ENCODE measurements at places on chromosomes 5 and 9.
A peak's percentile ranks its signal among the peaks of the same experiment; 100 is the strongest.

DNA sequence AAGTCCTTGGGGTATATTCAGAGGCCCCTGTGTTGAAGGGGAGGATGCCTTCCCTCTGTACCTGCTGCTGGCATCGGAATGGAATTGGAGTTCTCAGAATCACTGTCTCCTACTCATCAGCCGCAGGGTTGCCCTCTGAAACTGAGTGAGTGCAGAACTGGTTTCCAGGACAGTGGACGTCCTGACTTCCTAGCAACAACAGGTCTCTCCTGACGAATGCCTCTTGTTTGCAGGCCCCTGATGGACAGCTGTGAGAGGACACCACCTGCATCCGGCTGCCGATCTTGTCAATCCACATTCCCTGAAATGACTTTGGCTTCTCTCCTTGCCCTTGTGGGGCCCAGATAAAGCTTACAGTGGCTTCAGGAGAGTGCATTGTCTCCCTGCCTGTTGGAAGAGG lies 274.5 kb downstream of the NSG2 start:
- no peak for DNase-seq

DNA sequence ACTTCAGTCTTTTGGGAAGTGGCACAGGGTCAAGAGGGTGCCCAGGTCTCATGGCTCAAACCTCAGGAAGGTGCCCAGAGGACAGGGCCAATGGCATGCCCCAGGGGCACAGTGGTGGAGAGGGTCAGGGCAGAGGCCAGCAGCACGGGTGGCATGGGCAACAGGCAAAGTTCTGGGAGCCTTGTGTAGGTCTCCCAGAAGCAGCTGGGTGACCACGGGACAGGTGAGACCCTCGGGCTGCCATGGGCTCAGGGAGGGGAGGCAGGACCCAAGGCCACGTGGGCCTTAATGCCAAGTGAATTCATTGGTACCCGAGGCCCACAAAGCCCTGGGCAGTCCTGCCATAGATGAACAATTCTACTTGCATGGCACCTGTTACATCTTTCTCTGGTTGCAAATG lies 72.4 kb upstream of the ADAMTS2 start:
- DNase-seq: no peak

- DNase-seq: no peak
Measured at GRCh38 chr9:20377790-20378189, 244.5 kb downstream of the MLLT3 start.

- DNase-seq: no peak
Measured at GRCh38 chr5:135212361-135213026, 178.5 kb upstream of the PITX1 start.

DNA sequence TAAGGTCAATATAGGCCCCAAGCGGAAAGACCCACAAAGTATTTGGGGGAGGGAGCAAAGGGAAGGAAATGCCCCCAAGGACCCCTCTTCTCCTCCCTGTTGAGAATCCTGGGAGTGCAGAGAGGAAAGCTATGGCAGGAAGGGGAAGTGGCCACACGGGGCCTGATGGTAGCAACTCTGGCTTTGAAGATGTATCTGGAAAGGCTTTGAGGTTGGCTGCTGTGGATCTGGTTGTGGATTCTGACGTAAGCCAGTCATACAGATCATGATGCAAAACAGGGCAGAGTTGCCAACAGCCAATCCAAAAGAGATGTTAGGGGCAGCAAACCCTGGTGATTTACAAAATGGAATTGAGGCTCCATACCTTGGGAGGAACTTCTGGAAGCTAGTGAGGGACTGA lies 108.8 kb downstream of the PRKACG start:
- no peak for DNase-seq

DNA sequence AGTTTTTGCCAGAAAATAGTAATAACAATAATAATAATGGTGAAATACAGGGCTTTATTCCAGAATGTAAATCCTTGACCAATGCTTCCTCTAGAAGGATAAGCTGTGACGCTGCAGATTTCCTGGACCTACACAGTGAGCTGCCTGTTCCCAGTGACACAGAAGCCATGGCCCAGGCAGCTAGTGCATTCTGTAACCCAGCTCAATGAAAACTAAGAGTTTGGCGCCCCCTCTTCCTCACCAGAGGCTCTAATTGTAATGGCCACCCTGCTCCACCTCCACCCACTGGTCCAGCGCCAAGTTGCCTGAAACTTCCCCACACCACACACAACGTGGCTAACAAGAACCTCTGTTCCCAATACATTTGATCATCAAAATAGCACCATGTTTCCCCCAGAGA lies 248.1 kb downstream of the CETN3 start:
- peak; percentile 36 for DNase-seq

Data from pons (tissue), 1 donor.